NCI-H1048 (cell line): ENCODE measurements at places on chromosomes 2 and 18.

GRCh38 chr2:117980783-117981676 is 32.8 kb downstream of the CCDC93 start:
- no peak for DNase-seq

GRCh38 chr2:122663620-122664019 is 908.2 kb downstream of the TSN start:
- no peak for DNase-seq

- DNase-seq: no peak
Observed at GRCh38 chr2:190447766-190448165, 39.6 kb downstream of the MFSD6 start.

DNA sequence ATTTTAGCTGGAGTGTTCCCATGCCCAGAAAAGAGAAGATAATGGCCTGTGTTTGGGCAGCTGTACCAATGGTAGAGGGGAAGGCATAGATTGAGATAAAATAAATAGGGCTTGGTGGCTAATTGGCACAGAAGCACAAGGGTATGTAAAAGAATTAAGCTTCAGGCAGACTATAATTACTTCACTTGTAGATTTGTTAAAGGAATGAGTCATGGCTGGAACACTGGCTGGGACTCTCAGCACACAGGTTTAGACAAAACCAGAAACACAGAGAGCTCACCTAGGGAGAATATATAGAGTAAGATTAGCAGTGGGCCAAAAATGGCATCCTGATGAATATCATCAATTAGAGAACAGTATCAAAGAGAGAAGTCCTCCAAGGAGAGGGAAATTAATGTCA is 198.3 kb upstream of the FIGN start:
- DNase-seq: no peak

GRCh38 chr2:176173567-176174381 is 14.7 kb upstream of the HOXD1 start:
- DNase-seq: no peak

DNA sequence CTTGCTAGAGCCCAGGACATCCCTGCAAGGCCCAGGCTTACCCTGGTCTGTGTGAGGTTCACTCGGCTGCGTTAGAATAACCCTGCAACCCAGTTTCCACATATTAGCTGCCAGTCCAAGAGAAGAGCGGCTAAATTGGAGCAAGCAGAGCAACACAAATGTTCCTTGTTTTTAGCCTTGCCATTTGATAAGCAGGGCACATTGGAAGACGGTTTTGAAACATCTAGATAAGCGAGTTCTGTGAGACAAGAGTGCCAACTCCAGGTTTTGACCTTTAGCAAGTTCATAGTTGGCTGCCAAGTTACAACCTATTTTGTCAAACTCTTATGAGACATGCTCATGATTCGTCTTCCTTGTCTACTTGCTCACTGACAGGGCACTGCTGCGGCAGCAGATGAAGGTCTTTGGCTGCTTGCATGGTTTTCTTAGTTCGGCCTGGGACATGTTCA is 23.5 kb downstream of the DPP4 start:
- DNase-seq: no peak

DNA sequence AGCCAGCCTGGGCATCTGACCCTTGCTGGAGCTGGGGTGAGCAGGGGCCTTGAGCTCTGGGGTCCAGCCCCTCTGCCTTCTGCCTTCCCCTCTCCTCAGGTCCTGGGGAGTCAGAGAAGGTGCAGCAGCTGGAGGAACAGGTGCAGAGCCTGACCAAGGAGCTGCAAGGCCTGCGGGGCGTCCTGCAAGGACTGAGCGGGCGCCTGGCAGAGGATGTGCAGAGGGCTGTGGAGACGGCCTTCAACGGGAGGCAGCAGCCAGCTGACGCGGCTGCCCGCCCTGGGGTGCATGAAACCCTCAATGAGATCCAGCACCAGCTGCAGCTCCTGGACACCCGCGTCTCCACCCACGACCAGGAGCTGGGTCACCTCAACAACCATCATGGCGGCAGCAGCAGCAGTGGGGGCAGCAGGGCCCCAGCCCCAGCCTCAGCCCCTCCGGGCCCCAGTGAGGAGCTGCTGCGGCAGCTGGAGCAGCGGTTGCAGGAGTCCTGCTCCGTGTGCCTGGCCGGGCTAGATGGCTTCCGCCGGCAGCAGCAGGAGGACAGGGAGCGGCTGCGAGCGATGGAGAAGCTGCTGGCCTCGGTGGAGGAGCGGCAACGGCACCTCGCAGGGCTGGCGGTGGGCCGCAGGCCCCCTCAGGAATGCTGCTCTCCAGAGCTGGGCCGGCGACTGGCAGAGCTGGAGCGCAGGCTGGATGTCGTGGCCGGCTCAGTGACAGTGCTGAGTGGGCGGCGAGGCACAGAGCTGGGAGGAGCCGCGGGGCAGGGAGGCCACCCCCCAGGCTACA is 3.8 kb downstream of the EMILIN1 start:
- DNase-seq: no peak

DNA sequence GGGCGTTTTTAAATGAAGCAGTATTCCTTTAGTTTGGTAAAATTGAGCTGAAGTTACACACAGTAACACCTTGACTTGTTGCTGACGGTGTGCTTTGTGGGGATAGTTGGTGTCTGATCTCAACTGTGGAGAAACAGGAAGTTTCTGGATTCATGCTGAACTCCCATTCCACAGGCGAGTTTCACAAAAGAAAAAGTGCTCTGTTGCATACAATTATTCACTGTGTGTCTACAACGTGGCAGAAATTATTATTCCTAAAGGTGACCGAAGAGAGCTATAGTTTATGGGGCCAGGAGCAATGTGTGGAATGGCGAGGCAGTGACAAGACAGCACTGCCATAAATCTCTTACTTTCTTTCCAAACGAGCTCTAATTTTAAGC is 463 bp upstream of the CABYR start:
- no peak for DNase-seq

- no peak for DNase-seq
Observed at GRCh38 chr2:54081574-54081973, 33.8 kb upstream of the ACYP2 start.

DNA sequence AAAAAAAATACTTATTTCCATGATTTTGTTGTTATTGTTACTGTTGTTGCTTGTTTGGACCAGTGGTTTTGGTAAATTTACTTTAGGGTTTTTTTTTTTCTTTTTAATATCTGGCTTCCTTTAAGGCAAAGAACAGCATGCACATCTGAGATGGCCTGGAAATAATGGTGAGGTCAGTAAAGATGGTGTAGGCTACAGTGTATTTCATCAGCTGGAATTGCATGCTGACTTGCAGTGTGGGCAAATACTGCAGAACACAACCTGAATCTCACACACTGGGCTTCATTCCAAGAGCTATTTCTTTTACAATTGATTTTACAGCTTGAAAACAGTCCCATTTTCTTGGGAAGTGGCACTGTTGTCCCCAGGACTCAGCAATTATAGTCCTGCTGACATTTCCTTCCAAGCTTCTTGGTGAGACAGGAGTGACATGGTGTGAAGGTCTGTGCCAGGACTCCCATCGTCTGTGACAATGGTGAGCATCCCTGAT is 376.1 kb upstream of the SOX11 start:
- no peak for DNase-seq

- DNase-seq: no peak
Observed at GRCh38 chr2:140454717-140455116, 1674.5 kb upstream of the NXPH2 start.

DNA sequence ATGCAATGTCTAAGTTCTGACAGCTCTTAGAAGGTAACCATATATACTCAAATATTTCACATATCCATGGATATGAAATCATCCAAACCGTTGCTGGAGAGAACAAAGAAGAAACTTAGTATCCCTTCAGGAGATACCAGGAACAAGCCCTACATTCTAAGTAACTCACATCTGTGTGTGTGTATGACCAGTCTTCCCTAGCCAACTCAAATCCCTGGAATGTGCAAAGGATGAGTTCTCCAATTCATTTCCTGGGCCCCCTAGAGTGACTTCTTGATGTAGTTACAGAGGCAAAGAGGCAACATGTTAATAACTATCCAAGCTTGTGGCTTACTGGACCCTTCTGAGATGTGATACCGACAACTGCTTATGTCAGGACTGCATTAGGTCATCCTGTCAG is 20.1 kb downstream of the TPGS2 start:
- no peak for DNase-seq

DNA sequence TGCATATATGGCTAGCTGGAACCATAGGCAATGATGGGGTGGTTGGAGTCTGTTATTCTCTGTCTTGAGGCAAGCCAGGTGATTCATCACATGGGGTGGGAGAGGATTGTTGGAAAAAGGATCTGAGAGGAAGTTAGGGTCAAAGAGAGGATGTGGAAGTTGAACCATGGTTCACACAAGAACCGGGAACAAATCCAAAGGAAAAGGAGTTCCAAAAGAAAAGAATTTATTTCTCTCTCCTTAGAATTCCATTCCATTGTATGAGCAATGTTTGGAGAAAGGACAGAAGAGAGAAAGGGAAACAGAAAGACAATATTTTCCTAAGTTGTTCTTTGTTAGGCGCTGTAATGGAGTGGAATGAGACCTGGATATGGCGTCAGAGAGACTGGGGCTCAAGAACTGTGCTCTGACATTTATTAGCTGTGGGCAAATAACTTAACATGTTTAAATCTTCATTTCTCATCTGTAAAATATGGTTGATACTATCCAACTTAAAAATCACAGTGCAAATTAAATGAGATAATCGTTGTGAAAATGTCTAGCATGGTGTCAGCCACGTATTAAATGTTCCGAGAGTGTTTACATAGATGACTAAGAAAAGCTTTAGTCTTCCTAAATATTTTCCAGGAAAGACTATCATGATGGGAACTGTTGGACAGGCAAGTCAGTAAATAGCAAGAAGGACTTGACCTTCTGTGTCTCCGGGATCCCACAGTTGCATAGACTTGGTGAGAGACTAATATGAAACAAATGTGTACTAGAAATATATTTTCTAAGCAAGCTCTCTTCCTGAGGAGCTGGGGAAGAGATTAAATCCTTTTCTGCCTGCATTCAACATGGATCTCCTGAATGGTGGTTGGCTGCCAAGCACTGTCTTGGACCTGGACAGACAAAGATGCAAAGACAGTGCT is 71.4 kb downstream of the TRIB2 start:
- no peak for DNase-seq

- no peak for DNase-seq
Observed at GRCh38 chr2:112754564-112754963, 9.8 kb downstream of the CKAP2L start.

DNA sequence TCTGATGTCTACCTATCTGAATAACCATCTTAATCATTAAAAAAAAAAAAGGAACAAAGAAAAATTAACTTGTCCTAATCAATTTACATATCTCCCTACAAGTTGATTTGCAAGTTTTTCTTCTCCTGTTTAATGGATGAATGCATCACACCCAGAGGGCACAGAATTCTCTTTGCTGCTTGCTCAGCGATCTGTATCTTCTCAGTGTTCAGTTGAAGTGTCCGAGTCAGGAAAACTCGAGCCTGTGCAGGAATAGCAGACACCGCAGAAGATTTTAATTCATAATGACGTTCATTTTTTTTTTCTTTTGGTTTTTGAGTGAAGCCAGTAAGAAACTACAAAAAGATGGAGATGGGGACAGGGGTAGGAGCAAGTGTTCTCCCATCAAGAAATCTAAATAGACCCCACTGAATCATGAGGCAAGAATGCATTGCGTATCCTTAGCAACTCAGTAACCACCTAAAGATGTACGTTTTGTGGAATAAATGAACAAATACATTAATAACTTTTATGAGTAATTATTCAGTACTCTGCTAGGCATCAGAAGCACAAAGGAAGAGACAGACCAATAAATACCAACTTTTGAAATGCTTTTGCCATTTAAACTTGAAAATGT is 675.5 kb downstream of the LRP1B start:
- no peak for DNase-seq

DNA sequence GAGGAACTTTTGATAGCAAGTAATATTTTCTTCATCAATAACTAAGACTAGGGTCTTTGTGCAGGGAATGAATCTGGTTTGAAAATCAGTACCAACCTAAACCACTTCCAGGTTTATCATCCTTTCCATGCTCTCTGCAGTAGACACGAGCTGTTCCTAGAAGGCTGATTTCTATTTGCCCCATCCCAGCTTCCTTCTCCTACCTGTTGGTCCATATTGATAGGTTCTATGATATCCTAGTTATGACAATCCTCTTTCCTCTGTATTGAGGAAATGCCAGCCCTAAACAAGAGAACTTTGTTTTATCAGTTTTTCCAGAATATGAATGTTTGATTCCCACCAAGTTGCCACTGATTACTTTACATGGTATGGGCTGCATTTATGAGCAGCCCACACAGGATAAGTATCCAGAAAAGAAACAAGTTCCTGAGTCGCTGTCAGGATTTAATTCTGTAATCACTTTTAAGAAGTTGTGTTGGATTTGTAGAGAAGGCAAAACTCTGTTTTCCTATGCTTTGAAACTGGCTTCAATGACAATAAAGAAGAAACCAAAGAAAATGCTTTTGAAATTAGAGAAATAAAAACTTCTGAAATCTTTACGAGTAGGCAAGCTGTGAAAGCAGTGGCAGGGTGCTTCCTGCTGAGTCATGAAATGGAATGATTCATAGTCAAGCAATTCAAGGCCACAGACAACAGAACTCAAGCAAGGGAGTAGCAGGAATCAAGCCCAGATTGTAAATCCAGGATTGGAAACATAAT is 37.3 kb upstream of the TANK start:
- DNase-seq: no peak

DNA sequence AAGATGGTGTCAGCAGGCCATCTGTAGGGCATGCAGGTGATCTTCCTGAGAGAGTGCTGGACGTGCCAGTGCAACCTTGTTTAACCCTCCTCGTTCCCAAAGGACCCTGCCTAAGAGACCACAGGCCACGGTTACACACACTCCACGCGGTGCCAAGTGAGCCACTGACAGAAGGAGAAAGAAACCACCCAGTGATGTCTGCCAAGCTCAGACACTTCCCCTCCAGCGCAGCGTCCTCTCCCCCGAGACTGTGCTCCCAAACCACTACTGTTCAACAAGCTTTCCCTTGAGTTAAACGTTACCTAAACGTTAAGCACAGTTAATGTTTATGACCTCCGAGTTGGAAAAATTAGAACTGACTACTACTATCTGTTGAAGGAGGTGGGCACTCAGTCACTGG is 119.1 kb upstream of the NCK2 start:
- no peak for DNase-seq

- no peak for DNase-seq
Observed at GRCh38 chr2:21687589-21687988, 563.8 kb downstream of the TDRD15 start.

GRCh38 chr18:70290482-70291294 is 1.8 kb downstream of the SOCS6 start:
- DNase-seq: no peak

GRCh38 chr2:62234755-62235655 is 39.1 kb downstream of the B3GNT2 start:
- no peak for DNase-seq

GRCh38 chr2:157172866-157173578 is 84.5 kb upstream of the GALNT5 start:
- no peak for DNase-seq

GRCh38 chr2:235768606-235769005 is 274.8 kb downstream of the AGAP1 start:
- DNase-seq: no peak
